Stimulated activated CD4-positive, alpha-beta T cell treated with anti-CD3 and anti-CD28 coated beads, Interleukin-12 subunit alpha, Interleukin-12 subunit beta, amount 100 ng/mL, for 4 hours (primary cell): ENCODE measurements at places on chromosomes 12 and 14.

GRCh38 chr12:32170437-32170998 is 63.9 kb downstream of the BICD1 start:
- no peak for DNase-seq

- DNase-seq, result no peak
These were observed 19.3 kb upstream of the ETV6 start for GRCh38 chr12:11630046-11630706.

- no peak for DNase-seq
These were observed 2.4 kb downstream of the NCOR2 start for GRCh38 chr12:124564971-124565491.

DNA sequence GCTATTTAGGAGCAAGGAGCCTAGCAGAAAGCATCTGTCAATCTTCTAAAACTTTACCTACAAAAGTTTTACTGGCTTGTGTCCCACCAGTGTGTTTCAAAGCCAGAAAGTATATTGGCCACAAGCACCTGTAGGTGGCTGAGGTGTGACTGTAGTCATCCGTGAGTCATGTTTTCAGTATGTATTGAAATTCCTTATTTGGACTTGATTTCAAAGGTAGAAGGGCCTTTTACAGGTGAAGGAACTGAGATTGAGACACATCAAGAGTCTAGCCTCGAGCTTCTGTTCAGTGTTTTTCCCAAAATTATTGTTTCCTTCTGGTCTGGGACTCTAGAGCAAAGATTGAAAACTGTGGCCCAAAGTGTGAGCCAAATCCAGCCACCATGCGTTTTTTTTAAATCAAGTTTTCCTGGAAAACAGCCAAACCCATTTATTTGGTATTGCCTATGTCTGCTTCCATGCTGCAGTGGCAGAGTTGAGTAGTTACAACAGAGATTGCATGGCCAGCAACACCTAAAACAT is 195.3 kb upstream of the BCL2L14 start:
- no peak for DNase-seq

DNA sequence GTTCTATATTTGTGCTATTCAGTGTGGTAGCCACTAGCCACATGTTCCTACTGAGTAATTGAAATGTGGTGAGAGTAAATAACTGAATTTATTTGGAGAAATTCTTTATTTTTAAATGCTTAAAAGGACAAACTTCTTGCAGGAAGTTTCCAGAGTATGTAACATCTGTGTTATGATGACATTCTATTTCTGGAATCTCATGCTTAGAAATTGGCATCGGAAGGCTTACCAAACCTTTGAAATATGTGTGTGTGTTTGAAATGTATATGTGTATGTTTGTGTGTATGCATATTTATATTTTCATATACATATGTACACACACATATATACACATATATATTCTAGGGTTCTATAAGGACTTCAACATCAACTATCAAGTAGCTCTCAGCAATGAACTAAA is 12.4 kb upstream of the WSCD2 start:
- no peak for DNase-seq

DNA sequence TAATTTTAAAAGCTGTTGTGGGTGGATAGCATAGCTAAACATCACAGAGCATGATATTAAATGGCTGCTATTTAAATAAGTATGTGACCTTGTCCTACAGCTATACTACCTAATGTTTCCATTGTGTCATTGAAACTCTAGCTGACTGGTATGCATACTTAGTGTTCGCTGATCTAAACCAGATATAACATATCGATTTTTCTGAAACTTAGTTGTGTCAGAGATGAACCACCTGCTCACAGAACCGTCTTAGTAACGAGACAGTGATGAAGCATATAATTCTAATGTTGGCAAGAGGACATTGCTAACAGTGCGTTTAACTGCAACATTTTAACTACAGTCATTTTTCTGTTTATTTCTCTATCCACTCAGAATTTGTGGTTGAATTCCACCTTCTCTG is 36.1 kb upstream of the NUAK1 start:
- DNase-seq, result no peak

GRCh38 chr12:19967001-19967400 is 401.3 kb upstream of the PDE3A start:
- DNase-seq, result no peak

GRCh38 chr14:77303417-77304156 is 17.1 kb downstream of the POMT2 start:
- DNase-seq, result no peak

DNA sequence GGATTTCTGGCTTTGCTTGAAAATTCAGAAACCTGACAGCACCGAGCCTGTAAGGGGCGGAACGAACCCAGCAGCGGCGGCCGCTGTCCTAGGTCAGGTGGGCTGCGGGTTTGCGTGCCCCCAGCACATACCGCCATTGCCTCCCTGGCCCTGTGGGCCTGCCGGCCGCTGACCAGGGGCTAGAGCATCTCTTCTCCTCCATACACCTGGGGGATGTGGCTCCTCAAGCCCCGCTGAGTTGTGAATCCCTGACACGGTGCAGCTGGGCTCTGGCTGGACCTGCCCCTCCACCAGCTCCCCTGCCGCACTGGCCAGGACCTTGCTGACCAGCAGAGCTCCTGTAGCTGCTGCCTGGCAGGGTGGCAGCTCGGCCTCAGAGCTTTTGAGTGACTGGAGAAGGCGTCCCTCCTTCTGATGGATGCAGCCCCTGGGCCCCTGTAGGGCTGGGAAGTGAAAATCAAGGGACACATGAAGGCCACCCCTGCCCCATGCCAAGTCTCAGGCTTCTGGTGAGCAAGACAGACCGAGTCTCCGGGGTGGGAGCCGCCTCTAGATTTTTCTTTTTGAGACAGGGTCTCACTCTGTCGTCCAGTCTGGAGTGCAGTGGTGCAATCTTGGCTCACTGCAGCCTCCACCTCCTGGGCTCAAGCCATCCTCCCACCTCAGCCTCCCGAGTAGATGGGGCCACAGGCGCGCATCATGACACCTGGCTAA is 184.9 kb upstream of the SFSWAP start:
- DNase-seq, result no peak
